ENCODE measurements at places on chromosomes 11 and 22. TPM values are rescaled to one million over a fixed set of nuclear protein-coding genes. Genes with fewer than 3 reads are reported as not detected.

- no peak for DNase-seq
These were observed 745.1 kb downstream of the DLG2 start for GRCh38 chr11:84882056-84882455.

DNA sequence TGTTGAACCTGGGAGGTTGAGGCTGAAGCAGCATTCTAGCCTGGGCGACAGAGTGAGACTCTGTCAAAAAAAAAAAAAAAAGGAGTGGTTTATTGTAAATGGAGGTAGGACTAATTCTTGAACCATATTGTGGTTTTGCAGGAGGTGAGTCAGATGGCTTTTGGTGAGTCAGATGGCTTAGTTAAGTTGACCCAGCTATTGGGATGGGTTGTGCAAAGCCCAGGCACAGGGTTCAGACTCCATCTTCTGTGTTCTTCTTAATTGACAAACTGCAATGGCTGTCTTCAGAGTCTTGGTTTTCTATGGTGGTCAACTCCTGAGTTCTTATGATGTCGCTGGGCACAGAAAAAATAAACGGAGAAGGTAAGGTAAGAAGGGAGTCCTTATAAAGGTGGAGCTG, 182.7 kb downstream of the ADAMTS15 start:
- no peak for DNase-seq

GRCh38 chr22:38700270-38700788, 414 bp downstream of the JOSD1 start:
- no peak for DNase-seq

AAMDC gene
- 23.3 TPM for total RNA-seq

All from lower leg skin (tissue), 4 donors.